ENCODE measurements at places on chromosomes 4 and X.
A peak's percentile ranks its signal among the peaks of the same experiment; 100 is the strongest.

- DNase-seq, result no peak
These were observed 177.8 kb upstream of the C1QTNF7 start for GRCh38 chr4:15250021-15250441.

- DNase-seq, result no peak
These were observed 4.5 kb upstream of the CXCL9 start for GRCh38 chr4:76011700-76012387.

- no peak for DNase-seq
These were observed 240.4 kb downstream of the FRMPD4 start for GRCh38 chrX:12378706-12379105.

GRCh38 chr4:184934961-184935360 is 83.3 kb upstream of the HELT start:
- no peak for DNase-seq

GRCh38 chr4:74624351-74625151 is 169.8 kb downstream of the BTC start:
- no peak for DNase-seq

- peak; percentile 26 for DNase-seq
These were observed at the start of gene SMIM10 for GRCh38 chrX:134990801-134991481. TSS of gene SMIM10 (plus strand) at chrX:134990991. CDS start at chrX:134991096, 105 bp downstream.

DNA sequence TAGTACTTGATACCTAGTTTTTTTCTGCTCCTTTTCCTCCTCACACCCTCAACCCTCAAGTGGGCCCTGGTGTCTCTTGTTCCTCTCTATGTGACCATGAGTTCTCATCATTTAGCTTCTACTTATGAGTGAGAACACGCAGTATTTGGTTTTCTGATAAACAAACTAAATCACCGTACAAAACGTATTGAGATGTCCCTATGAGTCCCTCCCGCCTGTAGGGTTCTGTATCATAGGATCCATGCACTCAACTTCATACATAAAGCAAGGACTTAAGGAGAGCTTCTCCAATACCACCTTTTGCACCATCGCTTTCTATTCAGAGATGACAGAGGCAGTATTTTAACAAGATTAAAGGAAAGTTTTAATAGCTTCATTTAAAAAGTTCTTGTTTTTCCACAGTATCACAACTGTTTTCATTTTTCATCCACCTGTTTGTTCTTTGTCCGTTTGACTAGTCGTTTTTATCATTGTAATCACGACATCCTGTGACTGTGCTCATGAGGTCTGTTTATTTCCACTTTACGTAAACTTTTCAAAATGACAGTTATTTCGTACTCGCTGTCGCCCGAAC is 457 bp upstream of the RAB9A start:
- no peak for DNase-seq

DNA sequence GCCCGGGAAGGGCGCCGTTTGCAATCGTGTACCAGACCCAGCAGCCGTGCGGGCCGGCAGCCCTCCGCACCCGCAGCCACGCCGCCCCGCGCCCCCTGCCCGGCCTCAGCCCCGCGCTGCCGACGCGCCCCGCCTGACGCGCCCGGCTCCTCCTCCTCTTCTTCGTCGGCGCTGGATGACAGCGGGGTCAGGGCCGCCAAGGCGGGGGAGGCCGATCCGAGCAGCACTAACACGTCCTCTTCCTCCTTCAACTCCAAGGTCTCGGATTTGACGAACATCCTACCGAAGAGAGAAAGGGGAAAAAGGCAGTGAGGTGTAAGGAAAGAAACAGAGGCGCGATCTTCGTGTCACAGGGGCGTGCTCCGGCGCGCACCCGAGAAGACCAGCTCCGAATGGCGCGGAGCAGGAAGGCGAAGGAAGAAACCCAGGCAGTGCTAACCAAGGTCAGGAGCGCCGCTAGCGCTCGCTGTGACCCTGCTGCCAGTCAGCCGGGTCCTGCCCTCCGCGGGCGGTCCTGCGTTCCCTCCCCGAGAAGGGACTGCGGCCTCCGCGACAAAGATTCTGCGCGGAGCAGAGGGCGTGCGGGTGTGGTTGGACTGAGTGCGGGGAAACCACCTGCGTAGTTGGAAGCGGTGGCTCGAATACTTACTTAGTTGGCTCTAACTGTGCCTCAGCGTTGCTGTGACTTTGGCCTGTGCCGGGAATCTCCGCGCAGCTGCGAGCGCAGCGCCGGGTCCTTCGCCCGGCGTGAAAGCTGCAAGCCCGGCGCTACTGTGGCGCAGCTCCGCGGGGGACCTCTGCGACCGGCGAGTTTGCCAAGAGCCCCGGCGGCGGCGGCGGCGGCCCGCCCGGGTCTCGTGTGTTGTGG is 548 bp downstream of the NEUROG2 start:
- DNase-seq, result peak; percentile 49

- DNase-seq, result no peak
These were observed 2.5 kb downstream of the CCDC110 start for GRCh38 chr4:185468999-185469398.

Data from activated B cell treated with CpG ODN at 0.5 μM for 24 hours (primary cell).